ENCODE measurements at places on chromosomes 3 and 15.

DNA sequence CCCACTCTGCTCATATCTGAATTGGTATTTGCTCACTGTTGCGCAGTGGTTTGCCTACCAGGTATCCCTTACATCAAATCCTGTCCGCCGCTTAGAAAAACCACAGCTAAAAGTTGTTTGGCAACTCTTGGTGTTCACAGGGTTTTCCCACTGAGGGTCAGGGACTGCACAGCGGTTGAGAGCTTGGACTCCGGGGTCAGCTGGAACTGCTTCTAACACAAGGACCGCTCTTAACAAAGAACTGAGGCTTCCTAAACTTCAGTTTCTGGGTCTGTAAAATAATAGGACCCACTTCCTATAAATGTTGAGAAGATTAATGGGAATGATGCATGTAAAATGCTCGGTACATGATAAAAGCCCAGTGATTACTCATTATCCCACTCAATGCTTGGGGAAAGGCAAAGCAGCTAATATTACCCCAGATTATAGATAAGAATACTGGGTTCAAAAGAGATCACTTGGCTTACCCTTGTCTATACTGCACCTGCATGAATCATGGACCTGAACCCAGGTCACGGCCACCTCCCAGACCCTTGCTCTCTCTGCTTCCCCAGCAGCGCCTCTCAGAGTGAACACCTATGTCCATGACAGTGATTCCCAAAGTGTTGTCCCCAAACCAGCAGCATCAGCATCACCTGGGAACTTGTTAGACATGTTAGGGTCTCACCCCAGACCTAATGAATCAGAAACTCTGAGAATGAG, 36.1 kb downstream of the LIPC start:
- DNase-seq: no peak

- no peak for DNase-seq
Measured at GRCh38 chr3:38840987-38841386, 25.0 kb upstream of the SCN10A start.

DNA sequence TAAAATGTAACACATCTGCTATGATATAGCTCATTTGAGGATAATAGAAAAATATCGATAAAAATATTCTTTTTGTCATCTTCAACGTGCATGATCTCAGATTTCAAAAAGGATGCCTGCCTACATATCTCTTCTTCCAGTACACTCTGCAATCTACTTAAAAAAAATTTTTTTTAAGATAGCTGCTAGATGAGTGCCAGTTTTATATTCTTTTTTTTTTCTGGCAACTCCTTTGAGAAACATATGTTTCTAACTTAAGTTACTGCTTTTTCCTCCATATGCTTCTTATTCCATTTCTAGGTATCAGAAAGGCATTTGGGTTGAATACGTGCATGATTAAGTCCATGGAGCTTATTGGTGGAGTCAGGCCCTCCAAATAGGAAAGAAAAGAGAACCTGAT, 160.4 kb downstream of the PPM1L start:
- no peak for DNase-seq

GRCh38 chr3:31343075-31343474, 189.7 kb upstream of the STT3B start:
- no peak for DNase-seq

- DNase-seq: no peak
Measured at GRCh38 chr15:68733666-68734065, 87.0 kb downstream of the ANP32A start.

- no peak for DNase-seq
Measured at GRCh38 chr15:84992157-84992944, 10.7 kb downstream of the PDE8A start.

DNA sequence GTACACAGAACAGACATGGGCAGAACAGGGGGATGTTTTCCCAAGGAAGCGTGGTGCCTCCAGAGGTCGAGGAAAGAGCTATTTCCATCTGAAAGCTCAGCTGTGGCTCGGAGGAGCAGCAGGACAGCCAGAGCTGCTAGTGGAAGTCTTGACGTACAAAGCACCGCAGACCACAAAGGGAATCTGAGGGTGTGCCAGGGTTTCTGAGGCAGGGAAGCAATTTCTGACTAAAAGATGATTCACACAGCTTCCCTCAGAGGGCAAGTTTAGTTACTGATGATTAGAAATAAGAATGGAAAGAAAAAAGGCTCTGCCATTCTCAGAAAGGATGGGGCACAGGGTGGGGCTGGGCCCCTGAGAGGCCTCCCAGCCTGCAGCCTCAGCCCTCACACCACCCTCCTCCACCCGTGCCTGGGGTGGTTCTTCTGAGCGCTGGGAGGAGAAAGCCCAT, 45.8 kb upstream of the SEC13 start:
- DNase-seq: no peak

DNA sequence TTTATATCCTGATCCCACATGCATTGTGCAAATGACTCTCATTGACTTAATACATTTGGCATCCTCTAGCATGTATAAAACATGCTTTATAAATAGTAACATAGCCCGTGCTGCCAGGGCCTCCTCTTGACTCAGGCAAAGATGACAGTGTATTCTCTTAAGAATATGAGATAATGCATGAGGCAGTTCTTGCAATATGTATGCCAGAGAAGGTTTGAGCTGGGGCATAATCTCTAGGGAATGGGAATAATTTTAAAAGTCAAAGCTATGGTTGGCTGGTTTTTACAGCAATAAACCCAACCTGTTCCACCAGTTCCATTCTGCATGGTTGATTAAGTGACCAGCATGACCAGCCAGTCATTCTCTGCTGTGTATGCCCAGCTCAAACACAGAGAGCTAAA, 179.0 kb upstream of the PFN2 start:
- DNase-seq: no peak

GRCh38 chr15:101679806-101680205, 27.6 kb upstream of the TM2D3 start:
- no peak for DNase-seq

DNA sequence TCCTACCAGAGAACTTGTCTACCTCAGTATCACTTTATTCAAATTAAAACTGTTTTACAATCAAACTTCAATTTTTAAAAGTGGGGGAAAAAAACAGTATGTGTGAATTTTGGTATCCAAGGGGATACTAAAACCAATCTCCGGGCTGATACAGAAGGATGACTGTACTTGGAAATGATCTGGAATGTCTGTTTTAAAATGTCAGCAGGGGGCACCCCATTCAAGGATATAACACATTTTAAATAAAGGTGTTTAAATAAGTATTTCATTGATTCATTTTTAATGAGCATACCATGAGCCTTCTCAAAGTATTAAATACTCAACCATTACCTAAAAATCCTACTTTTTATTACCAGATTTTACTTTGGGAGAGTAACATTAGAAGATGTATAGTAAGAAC, 67.9 kb downstream of the ULK4 start:
- no peak for DNase-seq

GRCh38 chr15:74519311-74519710, 21.7 kb upstream of the ARID3B start:
- DNase-seq: no peak

GRCh38 chr15:56098195-56098863, 104.9 kb upstream of the NEDD4 start:
- no peak for DNase-seq

DNA sequence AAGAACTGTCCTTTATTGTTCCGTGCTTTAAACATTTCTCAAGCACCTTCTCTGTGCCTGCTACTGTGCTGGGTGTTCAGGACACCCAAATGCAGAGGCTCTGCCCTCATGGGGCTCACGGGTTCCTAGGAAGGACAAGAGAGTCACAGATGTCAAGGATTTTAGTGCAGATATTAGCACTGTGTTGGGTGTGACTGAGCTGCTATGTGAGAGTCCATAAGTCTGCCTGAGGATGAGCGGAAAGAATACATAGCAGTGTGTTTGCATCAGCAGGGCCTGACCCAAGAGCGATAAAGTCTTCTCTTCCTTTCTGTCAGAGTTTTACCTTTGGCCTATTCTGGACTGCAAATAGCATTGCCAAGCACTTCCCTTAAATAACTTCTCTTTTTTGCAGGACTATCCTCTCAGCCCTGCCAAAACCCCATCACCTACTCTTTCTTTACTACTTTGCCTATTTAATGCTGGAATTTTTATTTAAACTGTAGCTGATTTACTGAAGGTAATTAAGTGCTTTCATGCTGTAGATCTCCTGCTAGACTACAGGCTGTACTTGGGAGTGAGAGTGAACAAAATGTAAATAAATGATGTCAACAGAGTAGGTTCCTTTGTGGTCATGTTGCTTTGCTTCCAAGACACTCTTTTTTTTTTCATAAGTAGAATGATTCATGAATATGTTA, 459.4 kb upstream of the TPRG1 start:
- DNase-seq: no peak

- DNase-seq: no peak
Measured at GRCh38 chr3:123387532-123387931, 61.4 kb downstream of the ADCY5 start.

- no peak for DNase-seq
Measured at GRCh38 chr3:151709847-151710246, 23.9 kb upstream of the AADACL2 start.

GRCh38 chr15:85504749-85505676, 124.6 kb downstream of the AKAP13 start:
- no peak for DNase-seq

DNA sequence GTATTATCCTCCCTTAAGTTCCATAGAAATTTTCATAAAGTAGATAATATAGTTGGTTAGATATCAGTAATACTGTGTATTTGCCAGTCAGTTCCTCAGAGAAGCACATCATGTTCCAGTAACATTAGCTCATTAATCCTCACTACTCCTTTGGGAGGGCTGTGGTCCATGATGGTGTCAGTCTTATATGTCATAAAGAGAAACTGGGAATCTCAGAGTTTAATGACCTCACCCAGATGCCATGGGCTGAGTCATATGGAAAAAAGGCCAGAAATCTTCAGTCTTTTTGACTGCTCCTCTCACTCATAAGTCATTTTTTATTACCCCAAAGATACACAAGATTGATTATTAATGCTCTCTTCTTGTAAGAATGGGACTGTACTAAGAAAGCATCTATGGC, 188.6 kb downstream of the CHL1 start:
- no peak for DNase-seq

DNA sequence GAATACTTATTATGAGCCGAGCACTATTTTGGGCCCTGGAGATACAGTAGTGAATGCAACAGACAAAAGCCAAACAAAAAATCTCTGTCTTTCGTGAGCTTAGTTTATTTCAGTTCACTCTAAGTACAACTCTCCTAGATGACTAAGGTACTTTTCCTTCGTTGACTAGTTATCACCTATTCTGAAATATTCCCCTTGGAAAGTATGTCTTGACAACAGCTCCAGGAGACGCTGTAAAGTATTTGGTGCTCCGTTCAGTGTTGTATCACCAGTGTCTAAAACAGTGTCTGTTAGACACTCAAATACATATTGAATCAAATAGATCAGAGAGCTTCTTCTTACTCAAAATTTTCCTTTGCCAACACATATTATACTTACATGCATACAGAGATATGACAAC, 119.6 kb downstream of the TFDP2 start:
- DNase-seq: no peak

GRCh38 chr3:87354398-87354797, 78.0 kb upstream of the POU1F1 start:
- DNase-seq: no peak

GRCh38 chr3:133461291-133461690, 61.4 kb downstream of the BFSP2 start:
- DNase-seq: no peak

DNA sequence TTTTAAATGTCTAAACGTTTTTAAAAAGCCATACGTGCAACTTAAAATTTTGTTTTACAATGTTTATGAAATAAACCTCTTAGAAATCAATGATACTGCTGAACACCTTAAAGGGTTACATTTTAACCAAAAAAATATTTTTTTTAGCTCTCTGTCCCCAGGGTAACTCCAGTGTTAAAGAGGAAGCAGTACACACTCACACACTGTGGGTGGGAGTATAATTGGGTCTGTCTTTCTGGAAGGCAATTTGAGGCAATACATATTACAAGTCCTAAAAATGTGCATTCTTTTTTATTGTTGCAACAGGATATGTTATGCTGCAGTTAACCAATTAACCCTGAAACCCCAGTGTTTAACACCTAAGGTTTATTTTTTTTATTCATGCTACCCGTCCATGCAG, 34.1 kb downstream of the WHAMM start:
- DNase-seq: no peak

GRCh38 chr15:52790169-52790708, at the start of gene ONECUT1:
ONECUT1 (minus strand) TSS chr15:52790336; CDS start chr15:52789884, 452 bp downstream.
- DNase-seq: no peak

DNA sequence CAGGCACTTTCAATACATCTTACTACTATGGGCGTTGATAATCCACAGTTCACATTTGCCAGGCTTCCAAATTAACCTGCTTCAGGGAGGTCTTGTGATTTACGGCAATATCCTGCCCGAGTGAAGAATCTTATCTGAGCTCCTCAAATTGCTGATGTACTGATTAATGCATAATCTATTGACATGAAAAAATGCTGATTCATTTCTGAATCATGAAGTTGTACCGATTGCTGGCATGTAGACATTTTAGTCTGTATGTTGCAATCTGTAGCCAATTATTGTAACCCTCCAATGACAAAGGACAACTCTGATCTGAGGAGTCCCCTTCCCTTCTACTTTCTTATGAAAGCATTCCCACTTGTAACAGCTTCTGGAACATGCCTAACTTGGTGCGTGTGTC, 97.2 kb downstream of the SEC22A start:
- no peak for DNase-seq

GRCh38 chr3:101803173-101803782, 24.3 kb downstream of the NXPE3 start:
- no peak for DNase-seq

DNA sequence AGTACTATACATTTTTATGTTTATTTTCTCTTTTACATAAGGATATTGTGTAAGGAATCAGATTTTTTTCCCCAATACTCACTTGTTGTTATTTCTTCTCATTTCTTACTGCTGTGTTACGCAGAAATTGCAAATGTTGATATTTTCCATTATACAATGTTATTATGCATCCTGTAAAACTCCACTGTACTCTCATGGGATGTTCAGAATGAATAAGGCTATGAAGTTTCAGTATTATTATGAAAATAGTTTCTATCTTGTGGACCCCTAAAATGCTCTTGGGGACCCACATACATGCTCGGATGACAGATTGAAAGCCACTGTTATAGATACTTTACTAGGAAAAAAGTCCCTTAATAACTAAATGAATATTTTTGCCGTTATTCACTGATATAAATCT, 329.4 kb downstream of the EPHA3 start:
- DNase-seq: no peak

GRCh38 chr3:162678941-162679340, 1182.3 kb downstream of the OTOL1 start:
- no peak for DNase-seq

DNA sequence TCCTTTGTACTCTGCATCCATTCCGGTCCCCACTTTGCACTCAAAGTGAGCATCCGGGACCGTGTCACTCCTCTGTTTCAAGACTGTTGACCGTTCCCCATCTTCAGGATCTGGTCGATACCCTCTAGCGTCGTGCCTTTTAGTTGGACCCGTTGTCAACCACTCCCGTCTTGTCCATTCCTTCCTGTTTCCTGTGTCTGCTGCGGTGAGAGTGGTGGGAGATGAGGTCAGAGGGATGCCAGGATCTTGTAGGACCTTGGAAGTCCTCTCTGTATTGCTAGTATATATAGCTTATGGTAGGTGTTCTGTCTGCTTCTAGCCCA, 624 bp downstream of the BRK1 start:
- DNase-seq: no peak
